ENCODE measurements at places on chromosomes 3 and 15.

GRCh38 chr3:59566481-59566975, 516.7 kb upstream of the CFAP20DC start:
- no peak for DNase-seq

DNA sequence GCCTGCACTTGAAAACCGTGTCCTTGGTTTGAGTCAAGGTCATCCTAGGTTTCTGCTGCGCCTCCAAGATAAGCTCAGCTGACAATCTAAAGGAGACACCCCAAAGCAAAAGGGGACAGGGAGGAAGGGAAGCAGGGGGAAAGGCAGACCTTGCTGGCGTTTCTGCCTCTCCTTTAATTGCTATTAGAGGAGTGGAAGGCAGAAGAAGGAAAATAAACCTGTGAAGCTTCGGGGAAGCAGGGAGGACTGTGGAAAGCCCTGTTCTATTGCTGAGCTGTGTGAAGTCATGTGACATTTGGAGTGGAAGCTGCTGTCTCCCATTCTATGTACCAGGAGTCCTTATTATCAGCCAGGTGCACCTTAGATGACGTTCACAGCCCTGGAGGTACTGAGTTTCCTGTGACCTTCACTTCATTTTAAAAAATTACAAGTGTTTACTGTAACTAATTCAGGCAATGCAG, 21.5 kb upstream of the CHD2 start:
- no peak for DNase-seq

- no peak for DNase-seq
Observed at GRCh38 chr3:19220311-19220710, 72.0 kb downstream of the KCNH8 start.

DNA sequence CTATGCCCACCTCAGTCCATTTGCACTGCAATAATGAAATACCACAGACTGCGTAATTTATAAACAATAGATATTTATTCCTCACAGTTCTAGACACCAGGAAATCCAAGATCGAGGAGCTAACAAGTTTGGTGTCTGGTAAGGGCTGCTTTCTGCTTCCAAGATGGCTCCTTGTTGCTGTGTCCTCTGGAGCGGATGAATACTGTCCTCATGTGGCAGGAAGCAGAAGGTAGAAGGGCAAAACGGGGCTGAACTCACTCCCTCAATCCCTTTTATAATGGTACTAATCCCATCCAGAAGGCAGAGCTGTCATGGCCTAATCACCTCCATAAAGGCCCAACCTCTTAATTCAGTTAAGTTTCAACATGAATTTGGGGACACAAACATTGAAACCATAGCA, 75.3 kb downstream of the P2RY1 start:
- no peak for DNase-seq

DNA sequence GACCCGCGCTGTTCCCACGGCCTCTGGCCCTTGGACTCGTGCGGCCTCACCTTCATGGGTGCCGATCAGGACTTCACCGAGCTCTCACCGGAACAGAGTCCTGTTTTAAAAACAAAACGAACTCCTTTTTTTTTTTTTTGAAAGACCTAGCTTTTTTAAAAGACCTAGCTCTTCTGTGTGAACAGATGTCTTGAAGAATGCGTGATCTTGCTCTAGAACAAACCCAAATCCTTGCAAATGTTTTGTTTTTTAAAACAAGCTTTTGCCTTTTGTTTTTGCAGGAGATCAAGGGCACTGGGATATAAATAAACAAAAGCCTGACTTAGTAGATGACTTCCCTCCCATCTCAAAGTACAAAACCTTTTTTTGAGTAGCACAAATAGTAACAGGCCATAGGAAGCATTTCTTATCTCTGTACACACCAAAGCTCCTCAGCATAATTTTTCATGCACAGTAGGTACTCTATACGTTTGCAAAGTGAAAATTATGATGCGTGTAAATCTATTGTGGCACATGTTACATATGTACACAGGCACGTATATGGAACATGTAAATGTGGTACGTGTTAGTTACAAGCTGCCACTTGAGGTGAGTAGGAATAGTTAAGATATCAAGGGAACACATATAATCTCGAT, 1.1 kb upstream of the MSL2 start:
- DNase-seq, result no peak

Data from activated naive CD8-positive, alpha-beta T cell treated with anti-CD3 and anti-CD28 coated beads for 36 hours (primary cell).